ENCODE measurements at places on chromosomes 2 and 18.

DNA sequence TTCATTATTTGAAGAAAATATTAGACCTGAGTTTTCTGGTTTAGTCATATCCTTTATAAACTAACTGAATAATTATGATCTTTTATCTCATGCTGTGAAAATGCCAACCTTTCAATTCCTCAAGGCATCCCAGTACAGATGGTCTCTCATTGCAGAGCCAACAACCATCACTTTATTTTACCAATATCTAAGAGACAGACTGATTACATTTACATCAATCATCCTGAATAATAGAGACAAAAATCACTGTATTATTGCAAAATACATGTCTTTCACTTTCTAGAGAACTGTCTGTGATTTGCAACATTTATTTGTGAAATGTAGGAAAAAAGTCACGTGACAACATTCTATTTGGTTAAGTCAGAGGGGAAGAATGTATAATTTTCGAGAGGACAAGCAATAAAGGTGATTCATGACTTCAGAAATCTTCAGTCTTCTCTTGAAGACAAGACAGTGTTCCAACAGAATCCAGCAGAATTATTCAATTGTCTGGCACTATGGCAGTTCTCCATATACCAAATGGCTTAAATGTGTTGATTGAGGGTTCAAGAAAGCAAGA, 503.6 kb upstream of the SYT4 start:
- DNase-seq = no peak

DNA sequence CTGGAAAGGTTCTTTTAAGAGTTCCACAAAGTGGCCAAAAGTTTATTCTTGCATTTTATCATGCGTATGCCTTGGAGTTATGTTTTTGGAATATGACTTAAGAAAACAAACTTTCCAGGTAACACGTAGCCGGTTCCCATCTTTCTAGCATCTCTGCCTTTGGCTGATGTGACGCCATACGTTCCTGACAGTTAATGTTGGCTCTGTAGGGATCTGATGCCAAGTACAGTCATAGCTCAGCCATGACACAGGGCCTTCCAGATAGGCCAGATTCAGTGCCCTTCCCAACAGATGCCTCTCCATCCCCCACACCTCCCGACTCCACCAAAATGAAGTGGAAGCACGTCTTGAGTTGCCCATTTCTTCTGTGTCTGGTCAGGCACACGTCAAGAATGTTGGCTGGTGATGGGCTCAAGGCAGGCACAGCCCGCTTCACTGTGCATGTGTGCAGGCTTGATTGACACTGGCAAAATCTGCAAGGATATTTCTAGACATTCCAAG, 51.0 kb upstream of the THOC1 start:
- DNase-seq = no peak

GRCh38 chr18:44729631-44730101, 49.0 kb downstream of the SETBP1 start:
- no peak for DNase-seq

DNA sequence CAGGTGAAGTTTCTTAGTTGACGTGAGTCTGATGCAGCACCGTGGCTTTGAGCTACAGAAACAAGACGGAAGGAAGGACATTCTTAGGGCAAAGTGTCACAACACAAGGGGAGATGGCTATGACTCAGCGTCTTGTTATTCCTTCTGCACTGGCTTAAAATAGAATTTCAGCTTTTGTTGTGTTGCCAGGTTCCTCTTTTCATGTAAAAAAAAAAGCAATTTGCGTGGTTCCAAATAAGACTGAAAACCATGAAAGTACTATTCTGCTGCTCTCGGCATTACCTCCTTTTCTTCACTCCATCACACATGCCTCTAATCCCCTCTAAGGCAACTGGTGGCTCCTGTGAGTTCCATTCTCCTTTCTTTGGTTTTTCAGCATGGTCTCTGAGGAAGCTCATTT, 150.1 kb downstream of the ANTXR1 start:
- DNase-seq = no peak

DNA sequence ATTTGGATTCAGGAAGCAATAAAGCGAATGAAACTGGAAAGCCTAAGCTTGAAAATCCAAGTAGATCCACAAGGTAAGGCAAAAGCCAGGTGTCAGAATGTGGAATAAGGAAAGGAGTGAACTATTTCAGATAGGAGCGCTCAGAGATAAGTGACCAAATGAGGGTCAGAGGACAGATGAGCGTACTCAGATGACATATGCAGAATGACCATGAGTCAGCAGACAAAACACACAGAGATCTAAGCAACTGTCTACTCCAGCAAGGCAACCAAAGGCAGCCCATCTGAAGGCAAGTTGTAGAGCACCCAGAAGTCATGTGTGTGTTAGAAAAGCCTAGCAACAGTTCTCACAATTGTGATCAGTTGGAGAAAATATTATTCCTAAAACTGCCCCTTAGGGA, 548.4 kb upstream of the FSHR start:
- no peak for DNase-seq

- no peak for DNase-seq
Measured at GRCh38 chr2:119475225-119475856, 43.7 kb downstream of the TMEM37 start.

DNA sequence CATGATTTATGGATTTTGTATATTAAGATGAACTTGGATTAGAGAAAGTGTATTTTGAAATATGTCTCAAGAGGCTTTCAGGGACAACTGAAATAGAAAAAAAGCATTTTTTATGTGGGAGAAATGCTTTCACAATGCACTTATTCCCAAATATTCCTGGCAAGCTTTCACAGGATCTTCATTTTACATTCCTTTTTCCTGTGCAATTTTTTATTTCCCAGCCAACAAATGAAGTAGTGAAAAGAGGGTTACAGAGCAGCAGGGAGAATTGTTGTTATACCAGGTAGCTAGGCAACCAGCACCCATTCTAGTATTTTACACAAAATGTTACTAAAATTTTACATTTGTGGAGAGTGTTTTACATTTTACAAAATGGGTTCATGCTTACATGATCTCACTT, 167.0 kb upstream of the RPRM start:
- no peak for DNase-seq

GRCh38 chr2:229725716-229726574, 11.6 kb upstream of the DNER start:
- DNase-seq = no peak

DNA sequence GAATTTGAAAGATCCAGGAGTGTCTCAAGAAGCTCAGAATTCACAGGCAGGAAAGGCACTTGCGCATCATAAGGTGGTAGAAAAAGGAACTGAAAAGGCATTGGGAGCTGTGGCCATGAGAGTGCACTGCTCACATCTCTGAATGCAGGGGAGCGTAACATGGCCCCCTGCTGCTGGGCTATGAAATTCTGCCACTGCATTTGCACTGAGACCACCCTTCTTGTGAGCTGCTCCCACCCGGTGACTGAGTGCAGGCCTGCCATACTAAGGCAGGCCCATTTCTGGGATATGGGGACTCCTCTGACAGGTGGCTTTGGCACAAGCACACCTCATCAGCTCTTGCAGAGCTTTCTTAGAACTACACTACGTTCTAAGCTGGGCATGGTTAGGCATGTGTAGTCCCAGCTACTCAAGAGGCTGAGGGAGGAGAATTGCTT, 25.3 kb upstream of the STARD7 start:
- DNase-seq = no peak

DNA sequence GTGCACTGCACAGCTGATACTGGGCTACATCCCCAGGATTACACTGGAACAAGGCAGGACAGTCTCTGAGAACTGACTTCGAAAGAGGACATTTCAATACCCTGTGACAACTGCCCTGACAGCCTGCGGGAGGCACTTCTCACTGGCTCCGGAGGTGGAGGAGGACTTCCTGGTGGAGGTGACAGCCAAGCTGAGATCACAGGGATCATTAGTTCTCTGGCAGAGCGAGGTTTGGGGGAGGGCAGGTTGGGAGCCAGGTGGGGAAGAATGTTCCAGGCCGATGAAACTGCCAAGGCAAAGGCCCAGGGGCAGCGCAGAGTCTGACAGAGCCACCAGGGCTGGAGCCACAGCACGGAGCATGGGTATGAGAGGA, 28.0 kb upstream of the NPAS2 start:
- no peak for DNase-seq

- DNase-seq = no peak
Measured at GRCh38 chr2:42407476-42407875, 46.5 kb upstream of the COX7A2L start.

DNA sequence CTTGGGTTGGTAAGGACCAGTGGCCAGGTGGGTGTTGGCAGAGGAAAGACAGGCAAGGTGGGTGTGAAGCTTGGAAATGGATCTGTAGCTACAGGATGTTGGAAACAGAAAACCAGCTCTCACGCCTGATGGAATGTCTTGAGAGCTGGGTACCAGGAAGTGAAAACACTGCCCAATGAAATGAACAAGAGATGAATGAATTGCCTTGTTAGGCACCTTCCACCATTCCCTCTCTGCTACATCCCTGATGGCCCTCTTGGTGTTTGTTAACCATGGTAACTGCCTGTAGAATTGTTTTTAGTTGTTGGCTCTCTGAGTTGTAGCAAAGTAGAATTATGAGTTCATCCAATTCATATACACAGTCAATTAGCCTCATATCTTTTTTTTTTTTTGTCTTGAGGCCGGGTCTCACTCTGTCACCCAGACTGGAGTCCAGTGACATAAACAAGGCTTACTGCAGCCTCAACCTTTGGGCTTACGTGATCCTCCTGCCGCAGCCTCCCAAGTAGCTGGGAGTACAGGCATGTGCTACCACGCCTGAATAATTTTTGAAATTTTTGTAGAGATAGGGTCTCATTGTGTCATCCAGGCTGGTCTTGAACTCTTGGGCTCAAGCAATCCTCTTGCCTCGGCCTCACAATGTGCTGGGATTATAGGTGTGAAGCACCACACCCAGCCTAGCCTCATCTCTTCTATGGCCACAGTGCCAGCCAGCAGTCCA, 9.5 kb downstream of the KCMF1 start:
- DNase-seq = no peak

- no peak for DNase-seq
Measured at GRCh38 chr2:197028230-197028629, 101.7 kb upstream of the PGAP1 start.

DNA sequence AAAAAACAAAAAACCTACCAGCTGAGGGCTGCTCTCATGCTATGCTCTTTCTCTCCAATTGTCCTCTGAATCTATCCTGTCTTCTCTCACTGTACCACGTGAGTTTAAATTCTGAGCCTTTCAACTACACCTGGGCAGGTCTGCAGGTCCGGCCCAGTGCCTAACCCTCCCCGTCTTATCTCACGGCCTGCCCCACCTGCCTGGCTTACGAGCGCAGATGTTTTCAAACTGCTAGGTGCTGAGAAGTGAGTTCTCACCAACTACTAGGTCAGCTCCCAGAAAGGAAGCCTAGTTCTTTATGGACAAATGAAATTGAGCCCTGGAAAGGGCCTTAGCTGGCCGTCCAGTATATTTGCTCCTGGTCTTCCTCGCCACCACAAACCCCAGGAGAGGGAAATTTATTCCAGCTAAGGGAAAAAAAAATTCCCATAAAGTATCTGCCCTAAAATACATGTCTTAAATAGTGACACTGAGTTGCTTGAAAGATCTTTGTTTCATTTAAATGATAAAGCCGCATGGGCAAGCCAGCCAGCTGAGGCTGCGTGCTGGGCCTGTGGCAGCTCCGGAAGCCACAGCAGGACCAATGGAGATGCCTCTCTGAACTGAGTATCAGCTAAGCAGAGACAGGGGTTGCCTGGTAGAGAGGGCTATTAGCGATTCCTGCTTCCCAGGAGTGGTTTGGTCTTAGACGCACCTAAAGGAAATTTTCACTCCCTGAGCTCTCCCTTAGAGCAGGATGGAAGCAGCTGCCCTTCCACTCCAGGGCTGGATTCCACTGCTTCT, 92.5 kb upstream of the NCK2 start:
- no peak for DNase-seq

GRCh38 chr2:121203591-121204249, 81.3 kb downstream of the TFCP2L1 start:
- no peak for DNase-seq

DNA sequence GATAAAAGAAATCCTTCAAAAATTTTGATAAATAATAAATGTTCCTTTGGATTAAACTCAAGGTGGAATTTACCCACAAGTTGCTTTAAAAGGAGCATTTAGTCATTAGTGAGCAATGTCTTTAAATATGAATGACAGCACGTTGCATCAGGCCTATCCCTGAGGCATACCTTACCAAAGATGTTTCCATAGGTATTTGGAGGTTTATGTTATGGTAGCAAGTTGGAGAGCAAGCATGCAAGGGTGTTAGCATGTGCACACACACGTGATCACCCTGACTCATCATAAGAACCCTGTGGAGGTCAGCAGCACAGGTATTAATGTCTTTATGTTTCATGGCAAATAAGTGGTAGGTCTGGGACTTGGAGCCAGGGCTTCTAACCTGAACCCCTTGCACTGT, 159.9 kb downstream of the ACTR3 start:
- DNase-seq = no peak

GRCh38 chr18:48640566-48641270, 101.9 kb downstream of the CTIF start:
- no peak for DNase-seq

- no peak for DNase-seq
Measured at GRCh38 chr2:13218205-13218604, 501.5 kb downstream of the TRIB2 start.

- DNase-seq = no peak
Measured at GRCh38 chr2:24360963-24361330, 611 bp upstream of the ITSN2 start.

- DNase-seq = no peak
Measured at GRCh38 chr2:132381376-132381775, 35.2 kb upstream of the GPR39 start.

DNA sequence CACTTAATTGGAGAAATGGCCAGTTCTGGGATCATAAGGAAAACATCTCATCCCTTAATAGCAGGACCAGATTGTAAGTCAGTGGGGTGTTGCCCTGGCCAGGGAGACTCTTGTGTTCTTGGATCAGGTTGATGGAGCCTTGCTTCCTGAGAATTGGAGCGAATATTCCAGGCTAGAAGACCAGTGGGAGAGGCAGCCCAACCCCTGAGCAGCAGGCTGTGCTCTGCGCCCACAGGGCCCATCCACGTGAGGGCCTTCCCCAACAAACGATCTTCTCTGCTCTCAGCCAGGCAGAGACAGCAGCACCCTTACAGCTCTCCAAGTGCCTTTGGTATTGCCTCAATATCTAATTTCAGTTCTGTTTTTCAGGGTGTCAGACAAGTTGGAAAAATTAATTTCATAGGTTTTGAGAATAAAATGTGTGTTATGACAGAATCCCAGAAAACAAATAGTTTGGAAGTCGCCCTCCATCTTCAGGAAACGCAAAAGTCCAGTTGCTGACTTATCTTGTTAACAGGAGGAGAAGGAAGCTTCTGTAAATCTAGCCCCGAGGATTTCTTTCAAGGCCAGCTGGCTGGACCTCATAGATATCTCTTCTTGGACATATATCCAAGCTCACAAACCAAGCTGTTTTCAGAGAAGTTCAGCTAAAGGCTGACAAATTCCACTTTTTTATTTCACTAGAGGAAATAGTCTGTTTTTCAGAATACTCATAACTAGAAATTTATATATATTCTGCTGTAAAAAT, 105.5 kb downstream of the COPS8 start:
- no peak for DNase-seq

- no peak for DNase-seq
Measured at GRCh38 chr2:62724886-62725711, 19.6 kb downstream of the EHBP1 start.

DNA sequence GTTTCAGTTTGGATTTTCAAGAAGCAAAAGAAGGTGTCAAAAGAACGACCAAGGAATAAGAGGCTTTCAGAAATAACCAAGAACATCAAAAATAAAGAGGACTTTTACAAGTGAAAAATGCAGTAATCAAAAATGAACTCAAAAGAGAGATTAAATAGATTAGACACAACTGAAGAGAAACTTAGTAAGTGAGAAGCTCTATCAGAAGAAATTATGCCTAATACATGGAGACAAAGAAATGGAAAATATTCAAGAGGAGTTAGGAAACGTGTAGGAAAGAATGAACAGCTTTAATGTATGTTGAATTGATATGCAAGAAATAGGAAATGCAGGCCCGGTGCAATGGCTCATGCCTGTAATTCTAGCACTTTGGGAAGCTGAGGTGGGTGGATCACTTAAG, 145.8 kb downstream of the ACOXL start:
- DNase-seq = no peak

Measured in NCI-H1930 (cell line).